ENCODE measurements at places on chromosomes 3 and 15. TPM values are rescaled to one million over a fixed set of nuclear protein-coding genes. Genes with fewer than 3 reads are reported as not detected.
A peak's percentile ranks its signal among the peaks of the same experiment; 100 is the strongest.

Gene FBXO45
- total RNA-seq, result 9.3 TPM

Gene ZBED2
- not detected for total RNA-seq

DNA sequence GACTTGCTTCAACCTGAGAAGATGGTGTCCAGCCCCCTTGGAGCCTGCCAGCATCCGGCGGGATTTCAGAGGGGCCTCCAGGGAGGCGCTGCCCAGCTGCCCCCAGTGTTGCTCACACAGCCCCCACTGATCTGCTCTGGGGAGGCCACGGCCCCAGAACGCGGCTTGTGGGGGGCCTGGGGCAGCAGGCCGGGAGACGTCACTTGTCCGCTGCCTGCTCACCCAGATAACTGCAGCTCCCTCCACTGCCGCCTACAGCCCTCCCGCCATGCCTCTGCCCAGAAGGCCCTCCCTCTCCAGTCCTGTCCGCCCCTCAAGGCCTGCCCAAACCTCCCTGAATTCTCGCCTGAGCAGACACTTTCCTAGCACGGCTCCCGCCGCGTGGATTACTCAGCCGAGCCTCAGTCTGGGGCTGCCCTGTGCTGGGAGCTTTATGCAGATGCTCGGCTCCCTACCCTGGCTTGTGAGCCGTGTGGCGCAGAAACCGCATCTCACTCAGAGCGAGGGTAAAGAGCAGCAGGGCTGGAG is 17.2 kb upstream of the ADIPOQ start:
- DNase-seq, result peak; percentile 38

GRCh38 chr3:126873416-126873815 is 109.5 kb upstream of the PLXNA1 start:
- no peak for DNase-seq

- peak; percentile 11 for DNase-seq
These were observed 26.6 kb downstream of the GP9 start for GRCh38 chr3:129087138-129087702.

Gene CACNA1D
- under 0.01 TPM for total RNA-seq

Gene FRMD5
- total RNA-seq, result 1.3 TPM

Gene MNS1
- 0.43 TPM for total RNA-seq

Gene IGDCC3
- total RNA-seq, result under 0.01 TPM

Gene SAXO2
- total RNA-seq, result 1.6 TPM

- DNase-seq, result no peak
These were observed 535.8 kb downstream of the TBL1XR1 start for GRCh38 chr3:176661432-176661964.

Gene PCSK6
- total RNA-seq, result 7.7 TPM

GRCh38 chr3:51388286-51389029 is 2.6 kb upstream of the RBM15B start:
- no peak for DNase-seq

DNA sequence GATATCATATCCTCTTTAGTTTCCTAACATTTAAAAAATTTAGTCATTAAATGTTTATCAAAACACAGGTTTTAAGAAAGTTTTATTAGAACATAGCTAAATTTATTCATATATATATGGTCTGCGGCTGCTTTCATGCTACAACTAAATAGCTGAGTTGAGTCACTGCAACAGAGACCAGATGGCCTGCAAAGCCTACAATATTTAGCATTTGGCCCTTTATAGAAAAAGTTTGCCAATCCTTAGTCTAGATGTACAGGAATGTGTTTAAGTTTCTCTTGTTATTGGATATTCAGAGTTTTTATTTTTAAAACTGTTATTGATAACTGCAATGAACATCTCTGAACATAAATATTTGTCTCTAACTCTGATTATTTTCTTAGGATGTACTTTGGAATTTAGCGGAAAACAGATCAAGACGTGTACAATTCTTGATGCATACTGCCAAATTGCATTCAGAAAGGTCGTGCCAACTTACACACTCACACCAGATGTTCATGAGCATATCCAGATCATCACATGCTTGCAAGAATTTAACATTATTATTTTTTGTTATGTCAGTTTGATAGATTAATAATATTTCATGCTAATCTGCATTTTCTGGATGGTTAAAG is 157.9 kb downstream of the STAC start:
- no peak for DNase-seq

GRCh38 chr3:81699536-81700320 is 61.7 kb downstream of the GBE1 start:
- no peak for DNase-seq

- no peak for DNase-seq
These were observed 508.7 kb downstream of the AGBL1 start for GRCh38 chr15:86588413-86588812.

DNA sequence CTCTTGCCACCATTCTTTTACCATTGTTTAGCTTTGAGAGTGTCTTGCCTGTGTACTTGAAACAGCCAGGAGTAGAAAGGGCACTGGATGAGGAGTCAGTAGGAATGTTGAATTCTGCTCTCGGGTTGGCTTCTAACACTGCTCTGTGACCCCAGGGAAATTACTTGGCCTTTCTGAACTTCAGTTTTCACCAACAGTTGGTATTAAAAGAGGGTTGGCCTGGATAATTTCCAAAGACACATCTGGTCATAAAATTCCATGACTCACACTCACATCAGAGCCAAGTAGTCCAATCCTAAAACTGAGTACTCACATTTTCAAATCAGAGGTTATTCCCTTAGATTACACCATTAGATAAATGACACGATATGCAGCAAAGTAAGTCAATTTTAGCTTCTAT is 141.6 kb downstream of the ECT2 start:
- DNase-seq, result peak; percentile 80

DNA sequence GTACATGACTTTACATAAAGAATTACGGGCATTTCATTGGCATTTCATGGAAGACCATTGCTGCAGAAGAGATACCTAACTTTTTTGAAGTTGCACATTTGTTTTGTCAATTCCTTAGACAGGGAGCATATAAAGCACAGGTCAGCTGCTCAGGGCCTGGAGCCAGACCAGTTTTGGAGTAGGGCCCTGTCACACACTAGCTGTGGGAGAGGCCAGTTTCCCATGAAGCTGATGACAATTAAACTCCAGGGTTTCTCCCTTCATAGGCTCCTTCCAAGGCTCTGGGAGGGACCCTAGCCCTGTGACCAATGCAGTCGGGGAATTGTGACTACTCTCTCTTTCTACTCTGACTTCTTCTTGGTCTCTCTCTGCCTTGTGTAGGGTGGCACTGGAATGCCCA is 107.3 kb upstream of the SELENOK start:
- no peak for DNase-seq

Gene SAMMSON
- total RNA-seq, result not detected

Gene P2RY14
- not detected for total RNA-seq

Data from fibroblast of villous mesenchyme (primary cell).